NCI-H187 (cell line): ENCODE measurements at places on chromosomes 2 and 18.

DNA sequence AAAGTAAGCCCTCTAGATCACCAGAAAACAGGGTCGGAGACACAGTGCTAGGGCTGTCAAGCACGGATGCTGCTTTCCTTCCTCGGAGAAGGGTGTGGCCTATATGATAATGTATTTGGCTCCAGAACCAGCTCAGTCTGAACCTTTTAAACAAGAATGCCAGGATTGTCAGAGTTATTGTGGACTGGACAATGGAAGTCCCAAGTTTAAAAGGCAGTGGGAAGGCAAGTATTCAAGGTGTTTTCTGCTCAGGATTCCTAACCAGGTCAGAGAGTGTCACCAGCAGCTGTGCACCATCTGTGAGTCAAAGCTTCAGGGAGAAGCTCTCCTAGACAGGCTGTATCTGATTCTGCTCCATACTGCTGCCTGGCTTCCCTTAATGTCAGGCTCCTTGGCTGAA is 94.8 kb downstream of the SPOPL start:
- DNase-seq: no peak

- no peak for DNase-seq
Observed at GRCh38 chr2:174383796-174384195, 11.7 kb upstream of the SCRN3 start.

GRCh38 chr18:22303927-22304326 is 113.8 kb downstream of the CTAGE1 start:
- no peak for DNase-seq

DNA sequence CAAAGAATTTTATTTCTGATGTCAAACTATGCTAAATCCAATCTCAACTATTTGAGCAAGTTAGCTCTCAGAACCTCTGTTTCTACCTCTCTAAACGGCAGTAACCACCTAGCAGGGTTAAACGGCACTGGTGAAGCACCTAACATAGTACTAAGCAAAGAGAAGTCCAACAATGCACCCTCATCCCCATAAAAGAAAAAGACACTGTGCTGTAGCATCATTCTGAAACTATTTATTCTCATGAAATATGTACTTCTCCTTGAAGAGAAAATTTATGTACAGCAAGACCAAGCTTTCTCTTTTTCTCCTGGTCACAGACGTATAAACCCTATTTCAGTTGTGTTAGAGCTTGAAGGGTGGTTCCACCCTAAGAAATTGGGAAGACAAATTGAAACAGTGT is 4.8 kb downstream of the MEX3C start:
- no peak for DNase-seq

DNA sequence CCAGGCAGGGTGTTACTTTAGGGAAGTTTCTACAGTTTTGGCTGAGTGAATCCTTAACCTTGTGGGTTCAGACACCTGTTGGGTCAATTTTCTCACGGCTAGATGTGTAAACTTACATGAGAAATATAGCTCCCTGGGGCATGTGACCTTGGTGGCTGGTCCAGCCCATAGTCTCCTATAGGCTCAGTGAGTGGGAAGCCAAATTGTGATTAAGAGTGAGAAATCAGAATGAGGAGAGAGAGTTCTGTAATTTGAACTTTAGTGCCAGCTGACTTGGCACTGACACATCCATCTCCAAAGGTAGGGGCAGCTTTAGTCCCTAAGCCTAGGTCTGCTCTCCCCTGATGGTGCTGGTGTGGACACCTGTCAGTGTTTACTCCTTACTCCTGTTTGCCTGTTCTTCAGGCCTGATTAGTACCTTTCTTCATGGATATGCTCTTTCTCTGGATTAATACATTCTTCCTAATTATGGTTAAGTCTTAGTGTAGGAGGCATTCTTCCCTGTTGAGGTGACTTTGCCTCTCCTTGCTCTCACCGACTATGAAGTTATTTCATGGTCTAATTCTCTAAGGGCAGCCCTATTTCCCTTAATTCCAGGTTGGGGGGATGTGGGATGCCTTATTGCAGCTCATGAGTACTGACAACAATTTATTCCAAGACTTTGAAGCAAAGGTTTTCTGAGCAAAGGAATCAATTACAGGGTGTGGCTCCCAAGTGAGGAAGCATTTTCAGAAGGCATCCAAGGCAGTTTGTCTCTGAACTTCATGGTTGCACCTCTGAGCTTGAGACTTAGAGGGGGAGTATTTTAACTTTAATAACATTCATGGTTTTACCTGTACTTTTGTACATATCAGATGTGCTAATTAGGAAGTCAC is 177.3 kb downstream of the DYSF start:
- DNase-seq: no peak

GRCh38 chr2:41027095-41027494 is 575.2 kb upstream of the SLC8A1 start:
- DNase-seq: no peak

GRCh38 chr2:18151237-18151636 is 272.8 kb downstream of the KCNS3 start:
- no peak for DNase-seq

DNA sequence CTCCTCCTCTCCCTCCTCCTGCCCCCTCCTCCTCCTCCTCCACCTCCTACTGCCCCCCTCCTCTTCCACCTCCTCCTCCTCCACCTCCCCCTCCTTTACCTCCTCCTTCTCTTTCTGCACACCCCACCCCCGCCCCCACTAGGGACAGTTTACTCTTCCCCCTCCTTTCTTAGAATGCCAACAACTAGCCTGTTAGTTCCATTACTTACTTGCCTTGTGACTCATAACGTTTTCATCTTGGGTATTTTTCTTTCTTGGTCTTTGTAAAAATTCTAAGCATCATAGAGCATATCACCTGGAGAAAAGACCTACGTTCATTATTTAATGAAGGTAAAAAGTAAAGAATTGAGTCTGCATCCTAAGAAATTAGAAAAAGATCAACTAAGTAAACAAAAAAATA is 165.3 kb downstream of the NEDD4L start:
- DNase-seq: no peak

DNA sequence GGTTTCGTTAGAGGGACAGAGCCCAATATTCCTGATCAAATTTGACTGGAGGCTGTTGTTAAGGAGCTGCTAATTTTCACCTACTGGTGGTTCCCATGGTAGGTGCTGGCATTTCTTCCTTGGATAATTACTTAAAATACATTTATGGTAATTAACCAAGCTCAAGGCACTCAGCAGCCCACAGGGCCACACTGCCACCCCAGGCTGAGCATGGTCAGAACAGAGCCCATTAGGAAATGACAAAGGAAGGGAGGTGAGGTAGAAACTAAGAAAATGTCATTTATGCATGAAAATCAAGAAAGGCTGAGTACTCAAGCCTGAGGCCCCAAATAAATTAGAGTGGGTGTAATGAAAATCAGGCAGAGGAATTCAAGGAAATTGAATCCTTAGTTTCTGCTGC is 510.2 kb upstream of the GYPC start:
- DNase-seq: no peak

DNA sequence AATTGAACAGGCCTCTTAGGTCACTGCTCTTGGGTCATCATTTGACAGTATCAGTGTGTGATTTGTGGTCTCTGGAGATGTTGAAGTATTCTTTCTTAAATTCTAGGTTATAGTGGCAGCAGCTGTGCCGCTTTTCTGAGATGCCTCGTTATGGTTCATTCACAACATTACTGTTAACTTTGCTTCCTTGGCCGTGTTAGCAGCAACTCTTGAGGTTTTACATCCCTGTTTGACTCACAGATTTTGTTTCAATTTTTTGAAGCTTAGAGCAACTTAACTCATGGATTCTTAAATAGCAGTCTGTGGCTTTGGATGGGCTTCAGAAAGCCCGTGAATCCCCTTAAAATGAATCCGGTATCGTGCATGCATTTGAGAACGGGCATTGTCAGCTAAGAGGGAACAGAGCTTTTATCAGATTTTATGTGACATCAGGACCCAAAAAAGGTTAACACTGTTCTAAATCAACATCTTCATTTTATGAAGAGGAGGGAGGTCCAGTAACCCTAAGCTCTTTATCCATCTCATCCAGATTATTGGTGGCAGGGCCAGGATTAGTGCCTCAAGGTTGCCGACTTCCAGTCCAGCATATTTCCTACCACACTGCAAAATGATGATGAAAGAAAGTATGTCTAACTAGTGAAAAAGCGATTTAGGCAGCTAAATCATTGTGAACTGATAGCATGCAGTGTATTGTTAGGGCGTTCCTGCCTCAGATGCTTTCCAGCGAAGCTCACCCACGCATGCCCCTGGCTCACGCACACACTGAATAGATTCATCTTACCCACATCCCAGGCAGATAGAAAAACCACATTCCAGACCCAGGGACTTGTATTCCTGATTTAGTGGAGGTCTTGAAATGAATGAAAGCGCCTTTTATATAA is 5.1 kb downstream of the TRIB2 start:
- DNase-seq: no peak

DNA sequence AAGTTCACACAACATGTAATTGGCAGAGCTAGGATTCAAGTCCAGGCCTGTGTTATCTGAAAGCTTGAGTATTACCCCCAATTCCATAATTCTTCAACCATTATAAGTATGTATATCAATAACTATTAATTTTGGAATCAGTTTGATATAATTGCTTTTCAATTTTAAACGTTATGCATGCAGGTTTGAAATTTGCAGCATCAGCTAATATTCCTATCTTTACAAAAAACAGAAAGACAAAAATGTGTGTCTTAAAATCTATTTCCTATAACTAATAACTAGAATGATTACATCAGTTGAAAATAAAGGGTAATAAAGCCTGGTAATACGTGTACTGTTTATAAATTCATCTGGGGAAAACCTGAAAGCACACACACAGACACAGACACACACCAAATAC is 543.3 kb upstream of the PKDCC start:
- DNase-seq: no peak

GRCh38 chr18:55907453-55908175 is 319.6 kb upstream of the TCF4 start:
- DNase-seq: no peak

DNA sequence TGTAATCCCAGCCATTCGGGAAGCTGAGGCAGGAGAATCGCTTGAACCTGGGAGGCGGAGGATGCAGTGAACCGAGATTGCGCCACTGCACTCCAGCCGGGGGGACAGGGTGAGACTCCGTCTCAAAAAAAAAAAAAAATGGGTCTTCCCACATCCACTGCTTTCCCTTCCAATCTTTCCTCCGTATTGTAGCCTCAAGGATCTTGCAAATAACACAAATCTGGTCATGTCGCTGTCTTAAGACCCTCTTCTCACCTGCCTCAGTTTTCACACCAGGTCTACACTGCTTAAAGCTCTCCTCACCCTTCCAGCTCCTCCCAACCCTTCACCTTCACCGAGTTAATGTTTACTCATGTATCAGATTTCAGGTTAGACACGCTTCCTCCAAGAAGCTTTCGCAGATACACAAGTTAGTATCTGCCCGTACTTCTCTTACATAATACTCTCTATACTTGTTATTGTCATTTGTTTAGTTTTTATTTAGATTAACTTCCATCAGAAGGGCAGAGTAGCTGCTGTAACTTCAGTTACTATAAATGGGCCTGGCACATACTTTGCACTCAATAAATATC is 1.5 kb downstream of the IER3IP1 start:
- DNase-seq: no peak

- DNase-seq: no peak
Observed at GRCh38 chr2:151999053-151999452, 99.8 kb downstream of the CACNB4 start.

DNA sequence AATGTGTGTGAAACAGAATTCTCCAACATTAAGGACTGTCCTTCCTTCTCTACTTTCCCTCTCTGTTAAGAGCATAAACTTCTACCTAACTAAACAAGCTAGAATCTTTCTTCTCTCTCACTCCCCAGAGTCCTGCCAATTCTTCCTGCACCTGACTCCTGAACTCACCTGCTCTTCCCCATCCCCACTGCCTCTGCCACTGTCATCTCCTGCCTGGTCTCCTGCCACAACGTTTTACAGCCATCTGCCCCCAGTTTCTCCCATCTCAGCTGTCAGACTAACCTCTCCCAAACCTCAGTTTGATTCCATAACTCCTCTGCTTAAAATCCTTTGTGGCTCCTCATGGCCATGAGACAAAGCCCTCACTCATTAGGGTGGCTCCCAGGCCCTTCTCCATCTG is 288.3 kb upstream of the FBXO11 start:
- DNase-seq: no peak

GRCh38 chr2:128490881-128491691 is 172.4 kb upstream of the HS6ST1 start:
- DNase-seq: no peak

GRCh38 chr2:101827246-101827645 is 129.7 kb downstream of the MAP4K4 start:
- DNase-seq: no peak

DNA sequence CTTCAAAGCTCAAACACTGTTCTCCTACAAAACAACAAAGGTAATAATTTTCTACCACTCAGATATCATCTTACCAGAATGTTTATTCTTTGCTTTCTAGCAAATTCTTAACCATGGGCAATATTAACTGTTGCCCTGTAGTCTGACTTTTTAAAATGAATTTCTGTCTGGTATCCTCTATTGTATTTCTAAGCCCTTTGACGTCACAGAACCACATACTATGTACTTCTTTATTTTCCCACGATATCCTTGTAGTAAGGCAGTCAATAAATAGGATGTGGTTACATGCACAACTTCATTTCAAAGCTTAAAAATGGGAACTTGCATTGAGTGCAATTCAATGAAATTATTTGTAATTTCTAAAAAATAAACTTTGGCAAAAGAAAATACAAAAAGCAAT is 58.7 kb downstream of the THADA start:
- DNase-seq: no peak

- no peak for DNase-seq
Observed at GRCh38 chr2:239684271-239684810, 283.5 kb upstream of the HDAC4 start.

GRCh38 chr2:195575879-195576401 is 81.1 kb upstream of the SLC39A10 start:
- no peak for DNase-seq

DNA sequence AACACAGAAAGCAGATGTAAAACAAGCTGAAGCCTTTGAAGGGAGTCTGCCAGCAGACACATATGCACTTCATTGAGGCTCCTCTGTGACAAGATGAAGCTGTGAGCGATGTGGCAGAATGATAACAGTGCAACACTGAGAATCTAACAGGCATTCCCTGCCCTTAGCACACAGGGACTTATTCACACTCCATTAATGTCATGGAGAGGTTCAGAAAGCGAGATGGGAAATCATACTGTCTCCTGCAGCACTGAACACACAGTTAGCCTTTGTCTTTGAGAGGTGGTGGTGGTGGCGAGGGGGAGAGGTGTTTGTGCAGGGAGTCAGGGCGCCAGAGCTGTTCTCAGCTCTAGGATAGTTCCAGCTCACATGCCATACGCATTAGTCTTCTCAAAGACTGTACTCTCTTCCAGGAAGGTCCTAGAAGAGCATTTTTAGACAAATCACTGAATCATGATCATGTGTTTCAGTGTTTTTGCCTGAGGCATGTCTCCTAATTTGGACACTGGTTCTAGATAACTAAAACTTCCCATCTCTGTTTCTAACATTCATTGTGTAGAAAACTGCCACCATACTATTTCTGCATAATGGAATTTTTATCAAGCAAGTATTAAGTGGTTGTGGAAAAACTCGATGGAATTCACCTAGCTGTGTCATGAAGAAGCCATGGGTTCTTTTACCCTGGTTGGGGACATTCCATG is 93.5 kb upstream of the ITGB6 start:
- DNase-seq: no peak
